ENCODE measurements at places on chromosomes 3 and 15.
A peak's percentile ranks its signal among the peaks of the same experiment; 100 is the strongest.

GRCh38 chr3:127456471-127457093 is 134.0 kb downstream of the TPRA1 start:
- no peak for ATAC-seq

GRCh38 chr3:193078996-193079753 is 161.5 kb upstream of the MB21D2 start:
- no peak for ATAC-seq

- ATAC-seq, result no peak
These were observed 162.7 kb downstream of the STT3B start for GRCh38 chr3:31695280-31696008.

- ATAC-seq, result peak; percentile 41
These were observed 67.9 kb downstream of the CRTC3 start for GRCh38 chr15:90597577-90597976.

DNA sequence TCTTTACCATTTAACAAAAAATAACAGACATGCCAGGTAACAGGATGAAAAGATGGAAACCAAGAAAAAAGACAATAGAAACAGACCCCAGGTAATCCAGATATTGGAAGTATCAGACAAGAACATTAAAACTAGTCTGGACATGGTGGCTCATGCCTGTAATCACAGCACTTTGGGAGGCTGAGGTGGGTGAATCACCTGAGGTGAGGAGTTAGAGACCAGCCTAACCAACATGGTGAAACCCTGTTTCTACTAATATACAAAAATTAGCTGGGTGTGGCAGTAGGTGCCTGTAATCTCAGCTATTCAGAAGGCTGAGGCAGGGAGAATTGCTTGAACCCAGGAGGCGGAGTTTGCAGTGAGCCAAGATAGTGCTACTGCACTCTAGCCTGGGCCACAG is 40.6 kb downstream of the ACAD9 start:
- no peak for ATAC-seq

GRCh38 chr3:84600703-84601225 is 358.0 kb upstream of the CADM2 start:
- no peak for ATAC-seq

DNA sequence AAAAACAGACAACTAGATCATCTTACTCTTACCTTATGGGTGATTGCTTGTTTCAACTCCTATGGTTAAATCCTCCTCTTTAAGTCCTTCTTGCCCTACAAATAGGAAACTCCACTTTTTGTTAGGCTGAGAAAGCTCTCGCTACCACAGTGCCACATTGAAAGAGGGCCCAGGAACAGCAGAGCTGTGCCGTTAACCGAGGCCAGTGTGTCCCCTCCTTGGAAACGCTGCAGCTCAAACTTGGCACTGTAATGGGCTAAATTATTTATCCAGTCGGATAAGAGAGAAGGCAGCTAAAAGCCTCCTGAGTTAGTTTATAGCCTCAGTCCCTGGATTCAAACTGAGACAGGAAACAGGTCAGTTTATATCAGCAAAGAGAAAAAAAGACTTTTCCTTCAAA is 46.1 kb downstream of the KBTBD12 start:
- ATAC-seq, result no peak

GRCh38 chr3:175413926-175414325 is 554.8 kb downstream of the NAALADL2 start:
- no peak for ATAC-seq

GRCh38 chr3:87442470-87442869 is 166.1 kb upstream of the POU1F1 start:
- no peak for ATAC-seq

GRCh38 chr3:106208967-106209366 is 340.2 kb upstream of the CBLB start:
- no peak for ATAC-seq

DNA sequence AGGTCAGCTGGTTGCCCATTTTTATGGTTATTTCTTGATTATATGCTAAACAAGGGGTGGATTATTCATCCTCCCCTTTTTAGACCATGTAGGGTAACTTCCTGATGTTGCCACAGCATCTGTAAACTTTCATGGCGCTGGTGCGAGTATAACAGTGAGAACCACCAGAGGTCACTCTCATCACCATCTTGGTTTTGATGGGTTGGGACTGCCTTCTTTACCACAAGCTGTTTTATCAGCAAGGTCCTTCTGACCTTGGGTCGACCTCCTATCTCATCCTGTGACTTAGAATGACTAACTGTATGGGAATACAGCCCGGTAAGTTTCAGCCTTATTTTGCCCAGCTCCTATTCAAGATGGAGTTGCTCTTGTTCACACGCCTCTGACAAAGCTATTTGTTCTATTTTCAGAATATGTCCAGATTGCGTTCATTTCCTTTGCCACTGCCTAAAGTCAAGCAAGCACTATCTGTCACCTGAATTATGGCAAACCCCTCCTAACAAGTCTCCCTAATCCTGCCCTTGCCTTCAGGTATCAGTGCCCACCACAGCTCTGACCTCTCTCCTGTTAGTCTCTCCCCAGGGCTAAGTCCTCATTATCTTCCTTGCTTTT is 308.5 kb downstream of the ROBO2 start:
- no peak for ATAC-seq

GRCh38 chr3:4898454-4899313 is 80.6 kb upstream of the BHLHE40 start:
- ATAC-seq, result peak; percentile 79

DNA sequence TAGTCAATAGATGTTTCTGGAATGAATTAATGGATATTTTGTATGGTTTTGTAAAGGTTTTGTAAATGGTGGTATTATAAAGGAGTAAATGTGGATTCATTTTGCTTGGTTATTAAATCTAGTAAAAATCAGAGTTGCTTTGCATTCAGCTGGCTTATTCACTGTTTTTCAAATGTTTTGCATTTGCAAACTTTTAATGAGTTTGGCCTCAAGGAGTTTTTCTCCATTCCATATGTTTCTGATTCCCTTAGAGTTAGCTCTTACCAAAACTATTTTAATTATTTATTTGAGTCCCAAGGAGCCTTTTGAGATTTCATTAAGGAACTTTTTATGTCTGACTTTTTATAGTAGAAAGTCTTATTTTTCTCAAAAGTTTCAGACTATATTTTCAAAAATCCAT is 992.2 kb downstream of the DIPK2A start:
- no peak for ATAC-seq

GRCh38 chr15:88403351-88403791 is 63.8 kb downstream of the MRPL46 start:
- no peak for ATAC-seq

- no peak for ATAC-seq
These were observed 139.1 kb upstream of the EIF1B start for GRCh38 chr3:40170395-40170794.

Data from activated CD4-positive, CD25-positive, alpha-beta regulatory T cell treated with anti-CD3 and anti-CD28 coated beads, Interleukin-2, amount 50 U/mL, for 24 hours (primary cell).